LoVo (cell line): ENCODE measurements at places on chromosomes 13 and 19.

DNA sequence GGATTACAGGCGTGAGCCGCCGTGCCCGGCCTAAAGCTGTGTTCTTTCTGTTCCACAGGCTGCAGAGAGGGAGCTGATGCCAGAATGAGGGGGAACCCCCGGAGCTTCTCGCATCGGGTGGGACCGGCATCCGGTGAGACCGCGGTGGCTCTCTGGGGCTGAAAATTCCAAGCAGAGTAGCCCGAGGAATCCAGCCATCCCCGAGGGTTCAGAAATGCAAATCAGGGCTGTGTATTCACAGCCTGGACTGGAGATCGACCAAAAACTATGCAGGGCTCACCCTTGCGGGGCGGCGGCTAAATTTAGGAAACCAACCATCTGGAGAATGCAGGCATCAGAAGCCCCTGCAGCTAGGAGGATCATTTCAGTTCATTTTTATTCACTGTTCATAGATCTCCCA lies 99.2 kb downstream of the GNG7 start:
- no peak for DNase-seq

- DNase-seq = no peak
Measured at GRCh38 chr19:51083181-51083580, 494 bp upstream of the KLK14 start.

GRCh38 chr19:31538879-31539278 lies 189.6 kb upstream of the TSHZ3 start:
- DNase-seq = no peak

DNA sequence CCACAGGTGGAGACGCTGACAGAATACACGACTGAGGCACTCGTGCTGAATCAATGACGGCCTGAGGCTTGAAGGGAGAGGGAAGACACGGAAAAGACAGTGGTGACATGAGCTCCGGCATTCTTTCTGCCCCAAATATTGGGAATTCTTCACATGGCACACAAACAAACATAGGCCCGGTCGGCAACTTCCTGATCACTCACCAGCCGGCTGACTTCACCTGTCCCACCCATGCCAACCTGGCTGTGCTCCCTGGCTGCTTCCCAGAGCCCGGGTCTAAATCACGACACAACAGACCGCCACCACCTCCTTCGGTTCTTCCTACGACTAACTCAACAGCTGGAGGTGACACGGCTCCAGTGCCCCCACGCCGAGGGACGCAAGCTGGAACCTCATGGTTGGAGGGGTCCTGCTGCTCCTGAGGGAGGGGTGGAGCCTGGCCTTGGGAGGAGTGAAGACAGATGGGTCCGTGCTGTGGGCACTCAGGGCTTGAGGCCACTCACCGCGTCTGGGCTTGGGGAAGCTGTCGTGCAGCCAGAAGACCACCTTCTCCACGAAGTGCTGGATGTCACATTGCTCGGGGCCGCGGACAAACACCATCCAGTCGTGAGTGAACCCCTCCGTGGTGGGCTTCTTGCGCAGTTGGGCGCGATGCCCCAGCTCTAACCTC lies 9.6 kb downstream of the MLLT1 start:
- DNase-seq = no peak

DNA sequence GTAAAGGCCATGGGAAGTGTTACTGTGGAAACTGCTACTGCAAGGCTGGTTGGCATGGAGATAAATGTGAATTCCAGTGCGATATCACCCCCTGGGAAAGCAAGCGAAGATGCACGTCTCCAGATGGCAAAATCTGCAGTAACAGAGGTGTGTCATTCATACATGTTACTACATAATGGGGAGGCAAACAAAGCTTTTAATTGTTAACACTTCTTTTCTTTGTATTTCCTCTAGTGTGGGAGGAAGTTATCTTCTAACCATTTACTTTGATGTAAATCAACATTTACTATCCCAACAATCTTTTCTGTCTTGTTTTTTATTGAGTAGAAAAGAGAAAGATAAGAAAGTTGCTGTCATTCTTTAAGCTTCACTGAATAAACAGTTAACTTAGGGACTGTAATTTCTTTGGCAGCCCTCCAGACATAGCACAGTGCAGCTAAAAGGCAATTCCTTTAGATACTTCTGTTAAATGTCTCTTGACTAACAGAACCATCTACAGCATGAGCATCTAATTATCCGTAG lies 126.9 kb downstream of the ITGBL1 start:
- DNase-seq = no peak

DNA sequence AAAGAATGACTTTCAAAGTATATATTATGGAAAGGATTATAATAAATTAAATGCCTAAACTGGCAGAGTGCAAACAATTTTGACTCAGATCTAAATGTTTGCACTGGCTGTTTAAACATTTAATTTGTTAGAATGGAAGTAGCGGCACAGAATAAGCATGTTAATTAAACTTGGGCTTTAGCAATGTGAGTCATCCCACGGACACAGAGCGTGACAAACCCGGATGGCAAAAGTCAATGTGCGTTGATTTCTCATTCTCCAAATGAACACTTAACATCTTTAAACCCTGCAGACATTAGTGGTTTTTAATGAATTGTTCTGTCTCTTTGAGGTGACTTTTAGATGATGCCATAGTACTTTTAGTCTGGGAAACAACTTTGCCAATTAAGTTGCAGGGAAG lies 38.4 kb downstream of the PCDH8 start:
- DNase-seq = no peak

GRCh38 chr13:41563984-41564365 lies 106.6 kb downstream of the RGCC start:
- DNase-seq = no peak

DNA sequence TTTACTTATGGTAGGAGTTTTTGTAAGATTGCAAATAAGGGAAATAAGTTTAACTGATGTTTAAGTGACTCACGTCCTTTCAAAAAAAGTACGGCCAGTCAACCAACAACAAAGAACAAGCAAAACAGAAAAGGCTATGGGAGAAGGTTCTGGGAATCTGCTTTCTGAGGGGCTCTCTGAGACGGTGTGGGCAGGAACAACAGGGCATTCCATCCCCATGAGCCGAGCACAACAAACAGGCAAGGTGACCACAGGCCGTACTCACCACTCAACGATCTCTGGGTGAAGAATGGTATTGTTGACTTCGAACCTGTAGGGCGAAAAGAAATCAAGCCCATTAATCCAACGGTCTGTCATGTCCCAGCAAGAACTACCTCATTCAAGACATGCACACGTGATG lies 43.8 kb downstream of the PEPD start:
- DNase-seq = no peak

DNA sequence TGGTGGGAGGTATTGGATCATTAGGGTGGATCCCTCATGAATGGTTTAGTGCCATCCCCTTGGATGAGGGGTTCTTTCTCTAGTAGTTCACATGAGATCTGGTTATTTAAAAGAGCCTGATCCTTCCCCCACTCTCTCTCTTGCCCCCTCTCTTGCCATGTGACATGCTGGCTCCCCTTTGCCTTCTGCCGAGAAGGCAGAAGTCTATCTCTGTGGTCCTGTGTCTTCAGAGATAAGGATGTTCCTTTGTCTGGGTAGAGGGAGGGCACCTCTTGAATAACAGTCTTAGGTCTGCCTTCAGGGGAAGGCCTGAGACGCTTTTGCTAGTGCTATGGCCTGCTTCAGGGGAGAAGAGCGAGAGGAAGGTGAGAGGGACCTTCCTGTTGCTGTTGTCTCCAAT lies 2.0 kb upstream of the ZDHHC20 start:
- no peak for DNase-seq
